ENCODE measurements at places on chromosomes 13 and 19.
A peak's percentile ranks its signal among the peaks of the same experiment; 100 is the strongest.

GRCh38 chr13:46297361-46297811 lies 85.7 kb downstream of the LRRC63 start:
- DNase-seq, result no peak

DNA sequence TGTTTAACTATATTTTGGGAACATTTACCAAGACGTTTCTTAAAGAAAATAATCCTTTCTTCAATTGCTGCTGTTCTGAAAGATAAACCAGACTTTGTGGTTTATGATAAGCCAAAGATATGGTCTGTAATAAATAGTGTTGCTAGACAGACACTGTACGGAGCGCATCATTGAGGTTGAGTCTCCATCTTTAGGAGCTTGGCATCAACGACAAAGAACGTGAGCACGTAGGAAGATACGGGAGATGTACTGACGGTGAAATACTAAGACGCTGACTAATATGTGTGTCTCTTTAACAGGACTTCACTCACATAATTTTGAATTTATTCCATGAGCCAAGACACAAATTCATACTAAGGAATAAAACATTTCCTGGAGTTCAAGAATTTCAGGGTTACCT lies 16.2 kb downstream of the TEX29 start:
- no peak for DNase-seq

DNA sequence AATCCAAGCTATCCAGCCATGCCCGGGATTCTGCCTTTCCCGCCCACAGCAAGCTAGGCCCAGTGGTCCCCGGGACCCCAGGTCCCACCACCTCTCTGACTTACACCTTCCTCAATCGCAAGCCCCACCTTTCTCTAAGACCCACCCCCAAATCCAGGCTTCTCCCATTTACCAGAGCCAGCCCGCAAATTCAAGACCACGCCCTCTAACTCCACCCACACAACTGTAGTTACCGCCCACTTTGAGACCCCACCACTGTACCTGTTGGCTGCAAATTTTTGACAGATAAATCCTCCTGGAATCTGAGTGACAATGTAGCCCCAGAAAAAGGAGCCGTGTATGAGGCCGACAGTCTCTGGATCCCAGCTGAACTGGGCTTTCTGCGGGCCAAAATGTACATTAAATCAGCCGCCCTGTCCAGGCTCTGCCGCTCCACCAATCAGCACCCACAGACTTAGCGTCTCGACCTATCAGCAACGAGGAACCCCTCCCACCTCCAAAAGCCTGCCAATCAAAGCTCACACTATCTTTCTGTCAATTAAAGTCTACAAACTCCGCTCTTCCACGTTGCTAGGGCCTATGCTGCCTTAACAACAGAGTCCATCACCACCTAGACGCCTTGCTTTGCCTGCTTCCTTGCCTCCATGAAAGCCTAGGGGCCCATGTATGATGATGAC lies 6.3 kb downstream of the SLC17A7 start:
- peak; percentile 56 for DNase-seq

GRCh38 chr13:112877976-112878955 lies 90.7 kb upstream of the MCF2L start:
- no peak for DNase-seq

- DNase-seq, result no peak
These were observed 14.3 kb upstream of the ILF3 start for GRCh38 chr19:10639836-10640235.

- no peak for DNase-seq
These were observed 14.0 kb downstream of the ZNF121 start for GRCh38 chr19:9570255-9570654.

DNA sequence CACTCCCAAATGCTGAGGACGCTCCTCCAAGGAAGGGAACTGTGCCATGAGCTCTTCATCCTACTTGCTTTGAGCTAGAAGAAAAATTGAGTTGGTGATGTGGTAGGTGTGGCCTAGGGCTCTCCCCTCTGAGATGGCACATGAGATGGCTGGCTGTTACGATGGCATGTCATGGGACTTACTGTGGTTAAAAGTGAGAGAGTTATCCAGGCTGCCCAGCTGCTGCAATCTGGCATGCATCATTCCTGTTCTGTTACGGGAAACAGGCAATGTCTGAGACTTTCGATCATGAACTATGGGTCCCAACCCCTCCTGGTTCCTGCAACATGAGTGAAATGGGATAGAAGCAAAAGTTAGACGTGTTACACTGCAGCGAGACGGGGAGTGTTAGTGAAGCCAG lies 93.3 kb upstream of the SLC15A1 start:
- no peak for DNase-seq

- no peak for DNase-seq
These were observed 174.3 kb upstream of the NBEA start for GRCh38 chr13:34767778-34768177.

DNA sequence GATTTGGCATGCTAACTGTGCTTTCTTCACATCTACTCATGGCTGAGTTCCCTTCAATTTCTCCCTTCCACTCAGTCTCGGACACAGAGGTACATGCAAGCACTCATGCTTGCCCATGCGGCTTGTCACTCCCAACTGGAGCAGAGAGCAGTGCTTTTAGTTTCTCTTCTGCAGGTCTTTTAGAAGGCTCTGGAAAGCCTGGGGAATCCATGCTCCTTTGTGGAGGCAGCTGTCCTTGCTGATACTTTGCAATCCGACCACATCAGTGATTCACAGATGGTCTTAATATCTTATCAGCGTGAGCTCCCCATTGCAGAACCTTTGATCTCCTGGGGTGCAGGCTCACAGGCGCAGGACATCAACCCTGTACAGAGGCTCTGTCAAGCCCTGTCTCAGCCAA lies 203.9 kb downstream of the COL4A1 start:
- no peak for DNase-seq

GRCh38 chr19:7636691-7637373 lies at the start of gene STXBP2:
Gene STXBP2, plus strand, starts transcription at chr19:7637110. Its CDS starts 40 bp downstream, at chr19:7637150.
- DNase-seq, result peak; percentile 86

GRCh38 chr13:74726206-74726605 lies 592.0 kb upstream of the KLF12 start:
- no peak for DNase-seq

- DNase-seq, result no peak
These were observed 7.8 kb upstream of the SPRY2 start for GRCh38 chr13:80348750-80349149.

- no peak for DNase-seq
These were observed 24.9 kb downstream of the PCID2 start for GRCh38 chr13:113183450-113184129.

GRCh38 chr13:98476106-98476505 lies 100.8 kb downstream of the STK24 start:
- DNase-seq, result no peak

- no peak for DNase-seq
These were observed 11.6 kb upstream of the NAA16 start for GRCh38 chr13:41299316-41300094.
